Lower leg skin (tissue), 4 donors: ENCODE measurements at places on chromosomes 7 and 10.

DNA sequence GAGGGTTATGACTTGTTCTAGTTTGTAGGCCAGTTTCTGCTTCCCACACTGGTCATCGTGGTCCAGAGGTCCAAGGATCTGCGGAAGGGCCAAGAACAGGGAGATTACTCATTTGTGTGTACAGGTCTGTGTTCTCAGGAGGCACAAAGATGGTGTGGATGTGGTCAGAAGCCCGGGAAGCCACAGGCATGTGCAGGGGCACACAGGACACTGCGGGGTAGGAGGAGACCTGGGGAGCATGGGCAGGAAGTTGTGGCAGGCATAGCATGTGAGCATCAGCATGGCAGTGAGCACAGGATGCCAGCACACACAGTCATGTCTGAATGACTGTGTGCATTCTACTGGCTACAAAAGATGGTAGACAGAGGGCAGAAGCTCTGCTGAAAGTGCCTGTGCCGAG is 445.8 kb downstream of the PLXNA4 start:
- no peak for DNase-seq

DNA sequence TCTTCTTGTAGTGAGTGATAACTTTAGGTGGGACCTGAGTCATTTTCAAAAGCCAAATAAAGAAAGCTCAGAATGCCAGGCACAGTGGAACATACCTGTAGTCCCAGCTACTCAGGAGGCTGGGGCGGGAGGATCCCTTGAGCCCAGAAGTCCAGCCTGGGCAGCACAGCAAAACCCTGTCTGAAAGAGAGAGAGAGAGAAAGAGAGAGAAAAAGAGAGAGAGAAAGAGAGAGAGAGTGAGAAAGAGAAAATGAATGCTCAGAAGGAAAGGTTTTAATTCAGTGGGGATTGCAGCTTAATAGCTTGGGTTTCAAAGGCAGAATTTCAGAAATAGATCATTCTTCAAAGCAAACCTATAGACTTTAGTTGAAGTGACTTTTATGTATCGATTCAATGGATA is 25.7 kb downstream of the GPNMB start:
- DNase-seq, result no peak

- no peak for DNase-seq
Observed at GRCh38 chr7:82335927-82336326, 107.7 kb downstream of the CACNA2D1 start.

- no peak for DNase-seq
Observed at GRCh38 chr7:29920491-29920890, 69.1 kb downstream of the SCRN1 start.

GRCh38 chr7:4747746-4748145 is 27.7 kb upstream of the AP5Z1 start:
- DNase-seq, result no peak

DNA sequence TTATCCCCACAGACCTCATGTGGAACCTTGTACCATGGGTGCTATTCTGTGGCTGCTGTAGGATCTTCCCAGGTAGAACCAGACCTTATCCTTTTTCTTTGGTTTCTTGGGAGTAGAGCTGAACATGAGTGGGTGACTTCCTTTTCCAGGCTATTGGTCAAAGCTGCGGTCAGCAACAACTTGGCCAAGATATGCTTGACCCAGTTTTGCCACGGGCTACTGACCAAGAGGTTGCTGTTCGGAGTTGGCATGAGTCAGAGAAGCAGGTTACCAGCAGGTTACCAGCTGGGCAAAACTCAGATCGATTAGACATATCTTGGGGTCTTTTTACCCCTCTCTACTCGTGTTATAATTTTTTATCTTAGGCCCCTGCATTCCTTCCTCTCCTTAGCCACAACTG is 36.7 kb upstream of the HDAC9 start:
- no peak for DNase-seq

DNA sequence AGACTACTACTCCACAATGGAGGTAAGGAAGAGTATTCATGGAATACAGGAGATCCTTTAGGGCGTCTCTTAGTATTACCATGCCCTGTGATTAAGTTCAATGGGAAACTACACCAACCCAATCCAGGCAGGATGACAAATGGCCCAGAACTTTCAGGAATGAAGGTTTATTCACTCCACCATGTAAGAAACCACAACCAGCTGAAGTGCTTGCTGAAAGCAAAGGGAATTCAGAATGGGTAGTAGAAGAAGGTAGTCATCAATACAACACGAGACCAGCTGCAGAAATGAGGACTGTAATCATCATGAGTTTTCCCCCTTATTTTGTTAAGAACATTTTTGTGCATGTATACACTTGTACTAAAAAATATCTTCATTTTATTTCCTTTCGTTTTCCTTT is 76.6 kb downstream of the GPR37 start:
- DNase-seq, result no peak

DNA sequence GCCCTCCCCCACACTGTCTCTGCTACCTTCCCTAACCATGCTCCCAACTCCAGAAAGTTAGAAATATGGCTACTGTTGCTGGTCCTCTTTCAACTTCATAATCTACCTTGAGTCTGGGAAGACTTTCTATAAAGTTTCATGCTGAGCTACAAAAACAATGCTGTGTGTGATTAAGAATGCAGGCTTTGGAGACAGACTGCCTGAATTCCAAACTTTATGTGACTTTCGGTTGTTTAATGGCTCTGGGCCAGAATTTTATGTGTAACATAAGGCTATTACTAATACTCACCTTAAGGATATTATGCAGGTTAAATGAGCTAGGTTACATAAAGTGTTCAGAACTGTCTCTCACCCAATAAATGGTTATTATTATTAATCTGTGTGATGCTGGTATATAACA is 19.1 kb downstream of the BET1 start:
- DNase-seq, result no peak

DNA sequence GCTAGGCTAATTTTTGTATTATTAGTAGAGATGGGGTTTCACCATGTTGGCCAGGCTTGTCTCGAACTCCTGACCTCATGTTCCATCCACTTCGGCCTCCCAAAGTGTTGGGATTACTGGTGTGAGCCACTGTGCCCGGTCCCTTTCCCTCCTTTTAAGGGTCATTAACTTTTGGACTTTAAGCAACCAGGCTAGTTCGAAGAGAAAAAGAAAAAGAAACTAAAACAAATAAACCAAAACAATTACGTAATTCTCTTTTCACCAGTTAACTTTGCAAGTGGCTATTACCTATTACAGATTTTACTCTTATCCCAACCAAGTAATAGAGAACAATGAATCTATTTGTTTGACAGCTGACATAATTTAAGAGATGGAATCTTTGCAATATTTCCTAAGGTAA is 72.8 kb upstream of the SEMA3C start:
- no peak for DNase-seq

GRCh38 chr10:66747451-66747850 is 178.4 kb upstream of the LRRTM3 start:
- no peak for DNase-seq
